ENCODE measurements at places on chromosomes 2 and 18.

GRCh38 chr2:10402062-10402585 lies 46.0 kb downstream of the ODC1 start:
- DNase-seq: peak; percentile 39

DNA sequence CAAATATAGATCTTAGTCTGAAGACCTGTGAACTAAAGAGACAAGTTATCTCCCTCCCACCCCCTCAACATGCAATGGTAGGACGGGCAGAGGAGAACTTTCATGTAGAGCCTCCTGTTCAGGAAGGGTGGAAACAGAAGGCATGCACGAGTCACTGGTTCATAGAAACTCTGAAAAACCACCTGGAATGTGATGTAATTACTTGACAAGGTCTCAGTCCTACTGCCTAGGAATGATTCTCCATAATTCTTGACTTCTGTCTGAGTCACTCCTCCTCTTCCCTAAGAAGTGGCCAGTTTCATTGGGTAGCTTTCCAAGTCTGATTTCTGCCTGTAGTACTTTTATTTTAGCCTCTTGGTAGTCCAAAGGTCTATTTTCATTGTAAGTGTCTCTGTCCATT lies 277.3 kb downstream of the PTPRM start:
- peak; percentile 48 for DNase-seq

- DNase-seq: no peak
Observed at GRCh38 chr2:100846716-100847115, 26.8 kb downstream of the NPAS2 start.

GRCh38 chr2:158006961-158007719 lies 94.5 kb upstream of the UPP2 start:
- DNase-seq: no peak

GRCh38 chr2:234495251-234496054 lies 1.4 kb downstream of the ARL4C start:
- DNase-seq: no peak

- no peak for DNase-seq
Observed at GRCh38 chr2:229728370-229728769, 14.0 kb upstream of the DNER start.

DNA sequence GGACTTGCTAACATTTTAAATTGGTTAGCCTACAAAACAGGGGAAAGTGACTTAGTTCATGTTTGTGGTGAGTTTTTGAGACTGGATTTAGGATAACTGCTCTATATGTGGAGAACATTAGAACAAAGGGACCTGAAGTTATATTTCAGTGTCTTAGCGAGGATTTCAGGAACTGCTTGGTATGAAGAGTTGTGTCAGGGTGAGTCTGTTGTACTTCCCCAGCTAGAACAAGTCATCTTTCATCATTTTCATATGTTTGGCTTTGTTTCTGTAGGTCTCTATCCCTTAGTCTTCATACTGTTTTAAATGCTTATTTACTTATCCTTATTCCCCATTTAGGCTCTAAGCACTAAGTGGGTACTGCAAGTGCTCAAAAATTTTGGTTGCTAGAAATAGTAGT lies 41.9 kb downstream of the KCMF1 start:
- DNase-seq: peak; percentile 36

DNA sequence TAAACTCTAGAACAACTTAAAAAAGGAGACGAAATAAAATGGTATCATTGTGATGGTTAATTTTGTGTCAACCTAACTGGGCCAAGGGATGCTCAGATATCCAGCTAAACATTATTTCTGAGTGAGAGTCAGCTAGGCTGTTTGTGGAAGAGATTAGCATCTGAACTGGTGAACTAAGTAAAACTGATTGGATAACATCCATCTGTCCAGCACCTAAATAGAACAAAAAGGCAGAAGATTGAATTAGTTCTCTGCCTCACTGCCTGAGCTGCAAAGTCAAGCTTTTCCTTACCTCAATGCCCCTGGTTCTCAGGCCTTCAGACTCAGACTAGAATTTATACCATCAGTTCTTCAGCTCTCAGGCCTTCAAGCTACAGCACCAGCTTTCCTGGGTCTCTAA lies 30.0 kb downstream of the PPP3R1 start:
- no peak for DNase-seq

DNA sequence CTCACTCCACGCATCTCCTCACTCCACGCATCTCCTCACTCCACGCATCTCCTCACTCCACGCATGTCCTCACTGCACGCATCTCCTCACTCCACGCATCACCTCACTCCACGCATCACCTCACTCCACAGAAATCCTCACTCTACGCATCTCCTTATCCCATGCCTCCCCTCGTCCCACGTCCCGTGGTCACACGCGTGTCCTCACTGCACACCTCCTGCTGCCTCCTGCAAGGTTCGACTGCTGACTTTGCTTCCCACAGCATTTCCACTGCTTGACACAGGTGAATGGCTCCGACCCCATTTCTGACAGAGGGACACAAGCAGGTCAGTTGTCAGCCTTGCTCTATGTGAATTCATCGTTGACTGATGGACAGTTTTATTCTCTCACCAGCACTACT lies 103.0 kb downstream of the USP40 start:
- no peak for DNase-seq

DNA sequence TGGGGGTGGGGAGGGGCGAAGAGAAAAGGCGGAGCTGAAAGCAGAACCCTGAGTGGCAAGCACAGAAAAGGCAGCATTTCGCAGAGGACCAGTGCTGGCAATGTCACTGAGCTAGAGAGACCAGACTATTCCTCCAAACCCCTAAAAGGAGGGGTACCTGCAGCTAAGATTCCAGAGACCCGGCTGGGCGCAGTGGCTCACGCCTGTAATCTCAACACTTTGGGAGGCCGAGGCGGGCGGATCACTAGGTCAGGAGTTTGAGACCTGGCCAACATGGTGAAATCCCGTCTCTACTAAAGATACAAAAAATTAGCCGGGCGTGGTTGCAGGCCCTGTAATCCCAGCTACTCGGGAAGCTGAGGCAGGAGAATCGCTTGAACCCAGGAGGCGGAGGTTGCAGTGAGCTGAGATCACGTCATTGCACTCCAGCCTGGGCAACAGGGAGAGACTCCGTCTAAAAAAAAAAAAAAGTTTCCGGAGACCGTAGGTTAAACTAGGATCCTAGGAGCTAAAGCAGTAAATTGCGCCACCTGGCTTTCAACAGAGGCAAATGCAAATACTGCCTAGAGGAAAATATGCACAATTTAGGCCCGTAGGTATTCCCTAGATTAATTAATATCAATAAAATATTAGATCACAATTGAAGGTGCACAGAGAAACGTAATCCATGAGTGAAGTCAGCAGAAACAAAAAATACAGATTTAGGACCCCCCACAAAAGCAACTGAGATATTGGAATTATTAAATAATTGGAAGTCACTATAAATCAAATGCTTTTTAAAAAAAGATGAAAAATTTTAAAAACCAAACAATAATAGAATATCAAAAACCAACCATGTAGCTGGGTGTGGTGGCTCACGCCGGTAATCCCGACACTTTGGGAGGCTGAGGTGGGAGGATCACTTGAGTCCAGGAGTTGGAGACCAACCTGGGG lies 4.9 kb downstream of the UCN start:
- peak; percentile 62 for DNase-seq

DNA sequence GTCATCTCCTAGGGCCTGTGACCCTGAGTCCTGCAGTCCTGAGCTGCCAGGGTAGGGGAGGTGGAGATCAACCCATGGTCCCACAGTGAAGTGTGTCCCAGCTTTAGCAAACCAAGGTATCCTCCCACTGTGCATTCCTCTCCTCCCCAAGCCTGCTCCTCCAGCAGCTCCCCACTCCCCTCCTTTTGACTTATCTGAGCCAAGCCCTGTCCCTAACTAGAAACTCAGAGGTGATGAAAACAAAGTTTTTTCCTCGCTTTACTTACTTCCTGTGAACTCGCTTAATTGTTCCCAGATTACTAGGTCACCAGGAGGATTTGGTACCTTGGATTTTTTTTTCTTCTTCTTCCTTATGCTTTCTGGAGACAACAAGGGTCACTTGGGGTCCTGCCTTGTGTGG lies 80.8 kb downstream of the EHD3 start:
- DNase-seq: no peak

GRCh38 chr18:48904091-48904490 lies 46.7 kb downstream of the SMAD7 start:
- peak; percentile 53 for DNase-seq

DNA sequence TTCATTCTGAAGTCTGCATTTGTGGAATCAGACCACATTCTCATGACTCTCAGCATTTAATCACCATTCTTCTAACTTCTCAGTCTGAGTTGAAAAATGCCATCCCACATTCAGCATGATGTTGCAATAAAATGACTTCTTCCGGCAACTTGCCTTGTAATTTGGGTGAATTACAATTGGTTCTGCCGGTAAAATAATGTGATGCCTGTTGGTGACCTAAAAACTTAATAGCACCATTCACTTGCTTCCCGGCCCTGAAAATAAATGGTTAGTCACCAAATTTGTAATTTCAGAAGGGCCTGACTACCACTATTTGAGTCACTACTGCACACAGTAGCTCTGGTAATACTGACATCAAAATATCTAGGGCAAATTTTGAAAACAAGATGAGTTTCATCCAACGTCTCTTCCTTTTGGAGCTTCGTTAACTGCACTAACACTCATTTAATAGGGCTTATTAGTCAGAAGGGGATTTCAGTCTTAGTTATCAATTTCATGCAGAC lies 637.1 kb upstream of the CHAC2 start:
- peak; percentile 82 for DNase-seq

- peak; percentile 3 for DNase-seq
Observed at GRCh38 chr2:179513181-179513580, 248.5 kb upstream of the SESTD1 start.

GRCh38 chr2:198518935-198519334 lies 714.5 kb downstream of the PLCL1 start:
- no peak for DNase-seq

DNA sequence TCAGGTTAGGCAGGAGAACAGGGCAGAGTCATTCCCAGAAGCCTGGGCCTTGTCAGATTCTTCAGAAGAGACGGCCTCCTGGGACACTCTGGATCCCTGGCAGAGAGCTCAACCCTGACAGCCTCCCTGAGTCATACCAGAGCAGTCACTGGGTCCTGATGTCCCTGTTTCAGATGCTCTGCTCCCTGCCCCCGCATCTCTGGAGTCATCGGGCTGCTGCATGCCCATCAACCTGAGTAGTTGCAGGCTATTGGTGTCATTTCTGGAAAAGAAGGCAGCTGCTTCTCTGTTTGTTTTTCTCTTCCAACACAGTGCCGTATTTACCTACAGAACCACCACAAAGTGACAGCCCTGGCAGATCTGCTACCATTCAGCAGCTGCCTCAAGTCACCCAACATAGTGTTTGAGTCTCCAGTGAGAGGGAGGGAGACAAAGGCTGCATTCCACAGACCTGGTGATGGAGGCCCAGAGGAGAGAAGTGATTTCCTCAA lies 145.1 kb downstream of the B3GNT2 start:
- no peak for DNase-seq

- no peak for DNase-seq
Observed at GRCh38 chr2:229900012-229900411, 21.8 kb downstream of the TRIP12 start.

- DNase-seq: no peak
Observed at GRCh38 chr18:70416496-70416895, 127.7 kb downstream of the SOCS6 start.

GRCh38 chr2:195562570-195563566 lies 94.2 kb upstream of the SLC39A10 start:
- DNase-seq: peak; percentile 32

Data from iris pigment epithelial cell (primary cell).